ENCODE measurements at places on chromosomes 7 and 10.

DNA sequence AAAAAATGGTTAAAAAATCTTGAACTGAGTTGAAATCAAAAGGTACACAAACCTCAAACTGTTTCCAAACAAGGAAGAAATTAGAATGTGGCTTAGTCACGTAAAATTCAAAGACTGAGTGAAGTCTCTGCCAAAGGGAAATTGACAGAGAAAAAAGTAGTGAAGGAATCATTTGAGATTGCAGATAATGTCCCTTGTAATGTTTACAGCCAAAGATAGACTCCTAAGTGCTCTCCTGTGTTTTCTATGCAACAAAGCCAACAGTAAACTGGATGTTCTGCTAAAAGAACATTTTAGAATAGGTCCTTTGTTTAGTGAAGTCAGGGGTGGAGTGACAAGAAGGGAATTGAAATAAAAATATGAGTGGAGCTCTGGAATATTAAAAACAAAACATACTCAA is 117.9 kb downstream of the ITGA8 start:
- no peak for DNase-seq

GRCh38 chr7:31734456-31734855 is 47.4 kb downstream of the PPP1R17 start:
- no peak for DNase-seq

DNA sequence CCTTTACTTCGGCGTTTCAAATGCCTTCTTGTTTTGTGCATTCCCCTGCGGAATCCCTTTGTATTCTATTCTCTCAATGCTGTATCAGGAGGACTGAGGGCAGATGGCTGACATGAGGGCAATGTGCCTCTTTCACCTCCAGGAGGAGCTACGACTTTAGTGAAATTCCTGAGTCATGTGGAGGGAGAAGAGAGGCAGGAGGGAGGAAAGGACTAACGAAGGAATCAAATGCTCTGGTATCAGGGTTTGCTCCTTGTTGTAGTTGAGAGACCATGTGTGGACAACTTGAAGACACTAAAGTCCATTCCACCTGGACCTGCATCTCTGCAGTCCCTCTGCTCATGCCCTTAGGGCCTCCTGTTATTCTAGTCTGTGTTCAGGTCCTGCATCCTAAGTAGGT is 40.2 kb upstream of the PRSS58 start:
- no peak for DNase-seq

DNA sequence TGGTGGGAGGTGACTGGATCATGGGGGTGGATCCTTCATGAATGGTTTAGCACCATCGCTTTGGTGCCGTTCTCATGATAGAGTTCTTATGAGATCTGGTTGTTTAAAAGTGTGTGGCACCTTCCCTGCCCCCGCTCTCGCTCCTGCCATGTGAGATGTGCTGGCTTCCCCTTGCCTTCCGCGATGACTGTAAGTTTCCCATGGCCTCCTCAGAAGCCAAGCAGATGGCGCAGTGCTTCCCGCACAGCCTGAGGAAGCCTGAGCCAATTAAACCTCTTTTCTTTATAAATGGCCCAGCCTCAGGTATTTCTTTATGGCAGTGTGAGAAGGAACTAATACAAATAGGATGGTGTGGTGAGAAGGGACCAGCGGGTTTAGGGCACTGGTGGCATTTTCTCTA is 243.3 kb upstream of the CELF2 start:
- no peak for DNase-seq

DNA sequence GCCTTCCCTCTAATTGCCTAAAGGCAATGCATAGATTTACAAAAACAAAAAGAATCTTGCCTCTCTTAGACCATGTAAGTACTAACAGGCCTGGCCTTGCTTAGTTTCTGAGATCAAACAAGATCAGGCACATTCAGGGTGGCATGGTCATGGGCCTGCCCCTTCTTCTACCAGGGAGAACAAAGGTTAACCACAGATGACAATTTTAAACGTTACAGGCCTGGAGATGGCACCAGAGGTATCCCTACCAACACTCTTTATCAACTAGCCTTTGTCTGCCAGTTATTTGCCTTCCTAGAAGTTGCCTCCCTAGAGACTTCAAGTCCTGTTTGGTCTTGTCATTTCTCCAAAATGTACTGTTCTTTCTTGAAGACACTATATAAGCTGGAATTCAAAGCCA is 252.6 kb downstream of the DOCK4 start:
- DNase-seq = peak; percentile 16

DNA sequence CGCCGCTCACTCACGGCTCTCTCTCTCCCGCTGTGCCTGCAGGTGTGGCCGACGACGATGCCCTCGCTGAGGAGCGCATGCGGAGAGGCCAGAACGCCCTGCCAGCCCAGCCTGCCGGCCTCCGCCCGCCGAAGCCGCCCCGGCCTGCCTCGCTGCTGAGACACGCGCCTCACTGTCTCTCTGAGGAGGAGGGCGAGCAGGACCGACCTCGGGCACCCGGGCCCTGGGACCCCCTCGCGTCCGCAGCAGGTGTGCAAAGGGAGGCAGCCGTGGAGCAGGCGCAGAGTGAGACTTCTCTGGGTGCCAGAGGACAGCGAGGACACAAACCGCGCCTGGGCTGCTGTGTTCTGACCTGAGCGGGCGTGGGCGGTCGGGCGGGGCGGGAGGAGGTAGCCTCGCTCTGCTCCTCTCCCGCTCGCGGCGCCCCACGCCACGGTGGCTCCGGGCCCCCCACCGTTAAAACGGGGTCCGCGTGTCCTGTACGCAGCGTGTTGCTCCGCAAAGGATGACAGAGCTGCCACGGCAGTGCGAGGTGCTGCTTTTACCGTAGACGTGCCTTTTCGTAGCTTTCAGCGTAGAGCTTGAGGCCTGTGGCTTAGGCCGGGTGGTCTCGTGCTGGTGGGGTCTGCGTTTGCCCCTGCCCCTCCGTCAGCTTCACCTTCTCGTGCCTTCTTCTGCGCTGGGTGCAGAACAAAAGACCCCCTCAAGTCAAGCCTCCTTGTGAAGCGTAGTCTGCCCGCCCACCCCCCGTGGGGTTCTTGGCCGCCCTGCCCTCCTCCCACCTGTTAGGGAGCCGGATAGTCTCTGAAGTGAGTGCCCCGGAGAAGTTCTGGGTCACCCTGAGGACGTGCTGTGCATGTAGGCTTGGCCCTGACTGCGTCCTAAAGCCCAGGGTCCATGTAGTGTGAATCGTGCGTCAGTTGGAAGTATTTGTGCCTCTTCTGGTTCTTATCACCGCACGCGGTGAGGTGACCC is 73.2 kb downstream of the DNAJB6 start:
- no peak for DNase-seq

DNA sequence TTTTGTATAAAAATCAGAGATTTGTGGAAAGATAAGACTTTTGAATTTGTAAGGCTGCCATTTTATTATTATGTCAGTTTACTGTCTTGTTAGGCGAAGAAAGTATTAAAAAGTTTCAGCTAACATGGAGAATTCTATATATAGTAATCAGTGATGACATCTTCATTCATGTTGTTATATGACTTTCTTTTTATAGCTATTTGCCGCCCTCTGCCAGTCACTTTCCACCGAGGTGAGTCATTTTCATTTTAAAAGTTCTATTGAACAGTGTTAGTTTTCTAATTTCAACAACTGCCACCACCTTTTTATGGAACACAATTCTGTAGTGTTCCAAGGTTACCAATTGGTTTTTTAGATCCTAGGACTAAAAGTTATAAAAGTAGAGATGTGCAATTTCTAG is 11.8 kb downstream of the CUTC start:
- no peak for DNase-seq

DNA sequence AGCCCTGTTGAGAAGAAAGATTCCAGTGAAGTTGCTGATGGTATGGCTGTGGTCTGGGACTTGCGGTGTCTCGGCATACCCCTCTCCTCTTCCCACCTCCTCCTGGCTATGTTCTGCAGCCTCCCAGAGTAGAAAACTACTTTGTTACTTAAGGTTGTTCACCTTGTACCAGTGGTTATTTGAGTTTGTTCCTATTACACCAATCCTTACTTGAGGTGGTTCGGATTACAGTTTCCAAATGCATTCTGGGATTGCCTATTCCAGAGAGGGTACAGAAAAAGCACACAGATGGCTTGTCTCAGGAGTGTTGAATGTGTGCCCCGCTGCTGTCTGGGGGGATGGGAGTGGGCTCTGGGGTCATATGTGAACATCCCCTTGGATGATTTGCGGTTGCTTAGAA is 6.8 kb upstream of the ZNF783 start:
- DNase-seq = no peak

Measured in SK-N-DZ (cell line).